ENCODE measurements at places on chromosomes 6 and 20.

GRCh38 chr20:44610313-44610962, 28.1 kb downstream of the PKIG start:
- DNase-seq: no peak

GRCh38 chr6:97401533-97401932, 118.5 kb upstream of the MMS22L start:
- no peak for DNase-seq

DNA sequence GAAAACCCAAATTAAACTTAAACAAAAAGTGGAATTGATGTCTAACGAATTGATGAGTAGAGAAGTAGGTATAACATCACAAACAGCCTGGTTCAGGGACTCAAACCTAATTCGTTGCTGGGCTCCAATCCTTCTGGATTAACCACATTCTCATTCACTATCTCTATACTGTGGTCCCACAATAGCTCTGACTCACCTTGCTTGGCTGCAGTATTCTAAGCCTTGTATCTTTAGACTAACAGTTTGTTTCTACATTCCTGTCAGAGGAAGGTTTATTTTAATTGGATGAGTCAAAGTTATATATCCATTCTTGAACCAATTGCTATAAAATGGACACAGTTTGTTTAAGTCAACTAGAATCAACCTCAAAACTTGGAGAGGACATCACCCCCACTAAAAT, 530.5 kb upstream of the PTCHD4 start:
- no peak for DNase-seq

- no peak for DNase-seq
Measured at GRCh38 chr20:56289652-56290051, 41.1 kb downstream of the MC3R start.

DNA sequence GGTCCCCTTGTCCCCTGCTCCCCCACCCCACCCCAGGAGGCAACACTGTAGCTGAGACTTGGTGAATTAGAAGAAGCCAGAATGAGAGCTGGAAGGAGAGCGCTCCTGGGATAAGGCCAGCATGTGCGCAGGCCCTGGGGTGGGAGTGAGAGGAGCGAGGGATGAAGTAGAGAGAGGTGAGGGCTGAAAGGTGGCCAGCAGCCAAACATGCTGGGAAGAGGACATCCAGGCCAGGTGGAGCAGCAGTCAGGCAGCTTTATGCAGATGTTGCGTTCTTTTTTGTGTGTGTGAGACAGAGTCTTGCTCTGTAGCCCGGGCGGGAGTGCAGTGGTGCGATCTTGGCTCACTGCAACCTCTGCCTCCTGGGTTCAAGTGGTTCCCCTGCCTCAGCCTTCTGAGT, 2.2 kb upstream of the BPIFB1 start:
- DNase-seq: no peak

DNA sequence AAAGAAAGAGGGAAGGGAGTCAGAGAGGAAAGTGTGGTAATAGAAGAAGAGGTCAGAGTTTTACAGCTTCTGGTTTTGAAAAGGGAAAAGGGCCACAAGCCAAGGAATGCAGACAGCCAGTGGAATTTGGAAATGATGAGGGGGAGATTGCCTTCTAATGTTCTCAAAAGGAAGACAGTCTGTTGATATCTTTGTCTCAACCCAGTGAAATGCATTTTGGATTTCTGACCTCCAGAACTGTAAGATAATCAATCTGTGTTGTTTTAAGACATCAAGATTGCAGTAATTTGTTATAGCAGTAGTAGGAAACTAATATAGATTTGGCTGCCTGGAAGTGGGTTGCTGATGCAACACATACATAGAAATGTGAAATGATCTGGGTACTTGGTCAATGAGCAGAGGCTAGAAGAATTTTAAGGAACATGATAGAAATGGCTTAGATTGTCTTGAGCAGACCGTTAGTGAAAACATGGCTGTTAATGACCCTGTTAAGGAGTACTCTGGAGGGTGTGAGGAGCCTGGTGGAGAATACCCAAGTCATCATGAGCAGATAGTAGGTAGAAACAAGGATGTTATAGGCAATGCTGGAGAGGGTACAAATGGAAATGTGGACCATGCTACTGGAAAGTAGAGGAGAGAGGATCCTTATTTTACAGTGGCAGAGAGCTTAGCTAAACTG, 255.8 kb upstream of the RAB32 start:
- DNase-seq: no peak

DNA sequence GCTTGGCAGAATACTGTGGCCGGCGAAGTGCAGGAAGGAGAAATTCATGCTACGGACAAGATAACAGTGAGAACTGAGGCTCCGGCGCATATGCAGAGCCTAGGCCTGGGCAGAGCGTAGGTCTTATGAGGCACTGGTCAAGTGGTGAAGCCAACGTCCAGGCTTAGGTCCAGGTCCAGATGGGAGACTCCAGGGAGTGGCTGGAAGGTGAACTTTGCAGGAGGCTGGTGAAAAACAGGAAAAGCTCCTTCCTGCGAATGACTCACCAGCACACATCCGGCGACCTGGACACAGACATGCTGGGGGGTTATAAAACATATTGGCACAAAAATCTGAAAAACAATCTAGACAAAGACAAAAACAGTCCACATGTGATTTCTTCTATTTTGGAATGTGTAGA, 15.4 kb downstream of the C6orf141 start:
- DNase-seq: no peak

DNA sequence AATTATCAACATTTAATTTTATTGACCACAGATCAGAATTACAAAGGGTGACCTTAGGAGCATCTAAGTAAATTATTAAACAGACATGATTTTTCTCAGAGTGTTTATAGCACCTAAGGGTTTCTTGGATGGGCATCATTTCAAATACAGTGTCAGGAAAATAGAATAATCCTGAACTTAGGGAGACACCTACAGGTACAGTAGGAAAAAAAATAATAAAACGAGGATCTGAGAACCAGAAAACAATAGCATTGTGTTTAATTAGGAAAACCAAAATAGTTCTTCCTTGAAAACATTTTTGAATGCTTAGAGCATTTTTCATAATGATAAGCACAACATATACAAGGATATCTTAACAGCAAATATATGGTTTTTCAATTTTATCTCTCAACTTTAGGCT, 39.2 kb downstream of the MMUT start:
- no peak for DNase-seq

GRCh38 chr20:63280929-63281545, 8.4 kb downstream of the ARFGAP1 start:
- DNase-seq: no peak

DNA sequence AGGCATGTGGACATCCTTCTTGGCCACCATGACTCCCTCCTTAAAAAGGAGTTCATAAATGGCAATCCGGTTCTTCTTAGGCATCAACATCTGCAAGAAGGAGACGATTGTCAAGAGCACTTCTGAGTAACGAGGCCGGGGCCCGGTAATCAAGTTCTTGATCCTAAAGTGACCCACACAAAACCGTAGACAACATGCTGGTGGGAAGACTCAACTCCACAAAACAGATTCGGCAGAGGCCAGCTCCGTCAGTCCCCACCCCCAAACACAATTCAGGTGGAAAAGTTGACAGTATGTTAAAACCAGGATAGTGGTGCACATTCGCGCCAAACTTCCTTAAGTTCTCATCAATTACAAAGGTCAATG, 754 bp downstream of the RPS10 start:
- DNase-seq: no peak

DNA sequence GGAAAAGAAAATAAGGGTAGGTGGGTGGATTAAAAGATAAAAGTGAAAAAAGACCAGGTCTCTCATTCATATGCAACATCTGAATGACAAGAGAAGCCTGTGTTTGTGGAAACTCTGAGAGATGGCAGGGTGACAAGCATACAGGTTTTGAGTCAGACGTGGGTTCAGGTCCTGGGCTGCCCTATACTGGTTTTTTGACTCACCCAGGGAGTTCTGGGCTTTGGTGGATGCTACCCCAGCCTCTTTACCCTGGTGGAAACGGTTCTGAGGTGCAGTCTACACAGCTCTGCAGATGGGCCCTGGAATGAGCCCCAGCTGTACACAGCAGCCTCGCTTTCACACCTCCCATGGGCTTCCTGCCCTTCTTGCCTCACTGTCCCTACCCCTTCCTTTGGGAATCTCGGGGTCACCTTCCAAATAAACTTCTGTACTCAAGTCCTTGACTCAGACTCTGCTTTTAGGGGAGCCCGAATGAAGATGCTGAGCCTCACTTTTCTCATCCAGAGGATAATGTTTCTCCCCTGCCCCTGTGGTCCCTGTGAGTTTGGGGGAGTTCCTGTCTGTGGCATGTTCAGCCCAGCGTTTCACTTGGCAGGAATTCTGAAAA, 77.7 kb upstream of the CLDN20 start:
- DNase-seq: no peak

DNA sequence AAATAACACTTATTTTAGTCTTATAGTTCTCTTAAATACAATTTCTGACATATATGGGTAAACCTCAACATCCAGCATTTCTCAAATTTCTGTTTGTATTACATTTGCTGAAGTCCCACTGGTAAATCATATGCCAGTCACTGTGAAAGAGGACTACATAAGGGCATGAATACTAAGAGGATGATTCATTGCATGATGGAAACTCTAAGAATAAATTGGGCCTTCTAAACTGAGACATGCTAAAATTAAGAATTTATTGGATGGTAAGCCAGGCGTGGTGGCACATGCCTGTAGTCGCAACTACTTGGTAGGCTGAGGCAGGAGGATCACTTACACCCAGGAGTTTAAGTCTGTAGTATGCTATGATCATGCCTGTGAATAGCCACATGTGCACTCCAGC, 12.1 kb downstream of the DEFB123 start:
- no peak for DNase-seq

DNA sequence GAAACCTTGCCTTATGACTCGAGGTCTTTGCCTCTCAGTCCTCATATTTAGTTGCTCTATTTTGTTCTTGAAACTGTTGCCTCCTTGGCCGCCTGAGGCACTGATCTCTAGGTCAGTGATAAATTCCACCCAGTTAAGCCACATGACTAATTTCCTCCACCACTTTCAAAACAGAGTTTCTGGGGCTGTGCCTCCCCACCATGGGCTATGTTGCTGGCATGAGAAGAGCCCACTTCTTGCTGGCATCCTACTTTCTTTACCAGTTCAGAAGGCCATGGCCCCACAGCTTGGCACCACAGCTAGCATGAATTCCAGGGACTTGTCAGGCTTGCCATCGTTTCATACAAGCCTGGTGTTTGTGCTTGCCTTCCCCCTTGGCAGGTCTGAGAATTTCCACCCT, 361.4 kb upstream of the JAG1 start:
- DNase-seq: no peak

- no peak for DNase-seq
Measured at GRCh38 chr6:10586302-10586701, 65.2 kb downstream of the GCNT2 start.

GRCh38 chr6:15914553-15914952, 214.3 kb upstream of the MYLIP start:
- no peak for DNase-seq

DNA sequence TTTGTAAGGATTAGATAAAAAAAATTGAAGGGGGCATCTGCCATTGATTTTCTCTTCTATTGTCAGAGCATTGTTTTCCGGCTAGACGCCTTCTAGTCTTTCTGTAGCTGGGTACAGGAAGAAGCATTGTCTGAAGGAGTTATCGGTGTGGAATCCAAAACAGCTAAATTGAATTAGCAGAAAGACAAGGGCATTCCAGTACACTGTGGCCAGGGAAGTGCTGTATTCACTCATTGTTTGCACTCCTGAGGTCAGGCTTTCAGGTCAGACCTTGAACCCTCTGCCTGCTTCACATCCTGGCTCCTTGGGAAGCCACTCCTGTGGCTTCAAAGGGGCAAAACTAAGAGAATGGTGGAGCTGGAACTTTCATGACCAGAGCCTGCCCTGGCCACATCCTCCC, 81.1 kb upstream of the SNAP25 start:
- no peak for DNase-seq

DNA sequence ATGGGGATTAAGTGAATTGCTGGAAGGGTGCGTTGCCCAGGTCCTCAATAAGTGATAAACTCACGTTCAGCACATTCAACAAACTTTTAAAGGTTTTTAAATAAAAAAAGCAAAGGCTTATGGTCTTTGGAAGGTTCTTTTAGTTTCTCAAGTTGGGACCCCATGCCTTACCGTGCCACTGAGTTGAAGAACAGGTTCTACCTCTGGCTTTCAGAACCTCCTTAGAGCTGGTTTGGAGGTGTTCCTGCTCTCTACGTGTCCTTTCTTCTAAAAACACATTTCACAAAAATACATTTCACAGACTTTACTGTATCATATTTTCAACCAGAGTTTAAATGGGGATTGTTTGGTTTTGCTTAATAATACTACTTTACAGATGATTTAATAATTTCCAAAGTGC, 29.0 kb downstream of the ARID1B start:
- DNase-seq: no peak

- DNase-seq: no peak
Measured at GRCh38 chr6:139173172-139173571, 38.3 kb downstream of the HECA start.

DNA sequence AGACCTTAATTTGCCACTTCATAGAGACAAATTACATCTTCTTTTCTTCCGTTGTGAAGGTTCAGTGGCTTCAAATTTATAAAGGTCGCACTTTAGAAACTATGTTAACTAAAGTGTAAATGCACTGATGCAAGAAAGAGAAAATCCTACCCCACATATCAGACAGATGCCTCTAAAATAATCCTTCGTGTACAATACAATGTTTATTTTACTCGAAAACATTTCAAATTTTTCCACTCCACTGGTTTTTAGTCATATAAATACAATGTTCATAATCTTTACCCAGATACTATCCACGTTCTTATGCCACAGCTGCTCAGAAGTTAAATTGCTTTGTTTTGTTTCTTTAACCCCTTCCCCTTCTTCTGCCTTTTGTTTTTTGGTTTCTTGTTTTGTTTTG, 140.3 kb upstream of the LAMP5 start:
- no peak for DNase-seq

GRCh38 chr6:91822581-91822980, 1235.7 kb upstream of the MAP3K7 start:
- DNase-seq: no peak

DNA sequence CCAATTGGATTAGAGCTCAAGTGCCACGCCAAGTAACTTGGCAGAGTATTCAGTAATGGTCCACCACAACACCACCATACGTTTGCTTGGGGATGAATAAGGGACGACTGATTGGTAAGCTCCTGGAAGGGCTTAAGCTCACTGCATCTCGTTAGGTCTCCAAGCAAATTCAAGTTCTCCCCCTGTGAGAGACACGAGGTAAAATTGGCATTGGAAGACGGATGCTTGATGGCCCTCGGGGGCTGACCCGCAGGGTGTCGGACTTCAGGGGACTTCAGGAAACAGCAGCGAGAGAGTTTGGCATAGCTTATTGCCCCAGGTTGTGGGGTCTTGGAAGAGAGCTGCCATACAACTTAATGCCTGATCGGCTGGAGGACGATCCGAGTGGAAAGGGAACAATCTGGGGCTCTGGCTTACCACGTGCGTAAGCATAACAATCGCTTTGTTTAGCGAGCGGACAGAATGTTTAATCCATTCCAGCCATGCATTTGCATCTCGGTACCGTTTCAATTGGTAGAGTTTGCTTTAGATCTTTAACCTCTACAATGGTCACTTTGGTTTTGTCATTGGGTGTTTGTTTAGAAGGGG, 4.8 kb upstream of the ZNFX1 start:
- DNase-seq: no peak
